ENCODE measurements at places on chromosomes 16 and 17.

- DNase-seq = peak; percentile 62
Observed at GRCh38 chr17:29155227-29155965, 24.8 kb downstream of the MYO18A start.

DNA sequence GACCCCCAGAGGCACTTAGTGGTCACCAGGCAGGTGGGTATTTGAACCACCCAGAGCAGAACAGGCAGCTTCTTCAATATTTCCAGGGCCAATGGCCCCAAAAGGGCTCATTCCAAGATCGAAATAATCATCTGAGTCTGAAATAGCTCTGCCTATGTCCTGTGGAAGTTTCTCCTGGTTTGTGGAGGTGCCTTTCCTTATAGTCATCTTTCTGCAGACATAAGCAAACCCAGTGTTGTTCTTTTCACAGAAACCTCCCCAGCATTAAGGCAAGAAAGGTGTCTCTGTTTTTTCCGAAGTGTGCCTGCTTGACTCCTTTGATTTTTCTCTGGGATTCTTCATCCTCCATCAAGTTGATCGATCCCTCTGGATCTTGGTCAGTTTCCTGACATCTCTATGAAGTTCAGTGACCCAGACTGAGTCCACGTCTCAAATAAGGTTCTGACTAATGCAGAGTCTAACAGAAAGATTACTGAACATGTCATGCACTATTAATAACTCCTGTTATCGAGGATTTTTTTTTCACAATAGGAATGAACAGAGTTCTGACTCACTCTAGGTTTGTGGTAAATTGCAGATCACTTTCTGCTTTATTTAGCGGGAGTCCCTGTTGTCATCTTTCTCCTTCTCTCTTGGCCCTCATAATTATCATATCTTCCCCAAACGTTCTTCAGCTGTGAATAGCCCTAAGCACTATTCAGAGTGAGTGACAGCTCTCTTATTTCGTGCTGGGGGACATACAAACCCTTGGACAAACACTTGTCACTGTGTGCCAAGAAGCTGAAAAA, 1.5 kb downstream of the LRRC3C start:
- peak; percentile 95 for DNase-seq

DNA sequence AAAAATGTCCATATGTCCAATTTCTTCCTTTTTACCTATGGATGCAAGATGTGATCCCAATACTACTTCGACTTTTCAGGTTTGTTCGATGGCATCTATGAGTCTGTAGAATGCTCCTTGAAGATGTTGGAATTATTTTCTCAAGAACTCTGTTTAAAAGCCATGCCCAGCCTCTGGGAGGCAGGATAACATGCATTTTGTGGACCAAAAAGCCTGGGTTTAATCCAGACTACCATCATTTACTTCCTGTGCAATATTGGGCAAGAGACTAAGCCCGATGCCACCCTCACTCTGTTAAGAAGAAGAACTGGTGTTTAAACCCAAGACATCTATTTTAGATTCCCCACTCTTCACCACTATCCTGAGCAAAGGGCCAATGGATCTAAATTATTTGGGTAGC, 42.8 kb upstream of the SALL1 start:
- no peak for DNase-seq

DNA sequence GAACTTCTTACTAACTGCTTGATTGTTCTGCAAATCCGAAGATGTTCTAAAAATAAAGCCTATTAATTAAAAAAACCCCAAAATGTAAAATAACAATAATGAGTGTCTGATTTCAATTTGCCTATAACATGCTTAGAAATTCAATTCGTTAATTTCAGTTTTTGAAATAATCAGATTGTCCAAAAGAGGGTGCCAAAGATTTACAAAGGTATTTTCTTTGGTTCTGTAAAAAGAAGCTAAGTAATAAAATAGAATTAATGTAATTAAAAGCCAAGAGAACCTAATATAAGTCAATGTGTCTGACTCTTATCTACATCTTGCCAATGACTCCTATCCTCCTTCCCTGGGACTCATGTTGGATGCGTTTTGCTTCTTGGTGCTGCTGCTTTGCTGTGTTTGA, 75.0 kb upstream of the CPHXL start:
- DNase-seq = peak; percentile 9

DNA sequence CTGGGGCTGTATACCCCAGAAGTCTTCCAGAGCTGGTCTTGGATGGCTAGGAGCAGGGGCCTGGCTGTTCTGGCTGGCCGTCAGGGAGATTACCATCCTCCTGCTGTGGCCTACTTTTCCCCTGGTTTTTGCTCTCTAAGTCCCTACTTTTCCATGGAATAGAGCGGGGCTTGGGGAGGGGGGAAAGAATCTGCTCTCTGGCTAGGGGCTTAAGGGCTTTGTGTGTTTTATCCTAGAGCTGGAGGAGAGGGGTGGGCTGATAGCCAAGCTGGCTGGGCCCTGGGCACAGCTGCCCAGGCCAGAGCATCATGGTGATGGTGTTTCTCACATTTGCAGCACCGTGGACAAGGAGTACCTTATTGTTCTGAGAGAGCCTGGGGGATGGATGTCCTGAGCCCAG, 3.6 kb downstream of the NRN1L start:
- no peak for DNase-seq

DNA sequence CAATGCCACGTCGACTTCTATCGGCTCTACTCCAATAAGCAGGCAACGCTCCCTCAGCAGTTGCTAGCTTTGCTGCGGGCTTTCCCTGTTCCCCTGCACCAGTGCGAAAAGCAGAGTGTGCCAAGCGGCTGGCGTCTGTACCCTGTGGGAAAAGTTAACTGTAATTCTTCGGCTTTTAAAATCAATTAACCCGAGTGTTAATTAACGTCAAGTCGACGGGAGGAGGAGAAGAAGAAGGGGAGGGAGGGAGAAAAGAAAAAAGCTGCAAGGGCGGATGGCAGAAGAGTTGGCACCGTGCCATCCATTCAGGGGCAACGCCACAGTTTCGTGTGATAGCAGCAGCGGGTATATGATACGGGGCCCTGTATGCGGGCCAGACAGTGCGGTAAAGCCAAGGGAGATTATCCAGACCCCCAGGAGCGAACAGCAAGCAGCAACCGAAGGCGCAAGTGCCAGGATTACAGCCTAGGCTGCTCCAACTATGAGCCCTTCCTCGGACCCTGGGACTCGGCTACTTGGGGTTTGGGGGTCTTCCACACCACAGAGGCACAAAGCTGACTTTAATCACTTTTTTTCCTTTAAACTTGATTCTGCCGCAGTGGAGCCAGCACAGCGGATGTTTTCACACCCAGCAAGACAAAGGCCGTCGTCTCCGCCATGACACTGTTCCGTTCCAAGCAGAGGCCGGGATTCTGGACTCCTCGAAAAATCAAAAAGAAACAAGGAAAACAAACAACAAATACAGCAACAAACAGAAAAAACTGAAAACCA, 253.8 kb upstream of the PMFBP1 start:
- DNase-seq = no peak

DNA sequence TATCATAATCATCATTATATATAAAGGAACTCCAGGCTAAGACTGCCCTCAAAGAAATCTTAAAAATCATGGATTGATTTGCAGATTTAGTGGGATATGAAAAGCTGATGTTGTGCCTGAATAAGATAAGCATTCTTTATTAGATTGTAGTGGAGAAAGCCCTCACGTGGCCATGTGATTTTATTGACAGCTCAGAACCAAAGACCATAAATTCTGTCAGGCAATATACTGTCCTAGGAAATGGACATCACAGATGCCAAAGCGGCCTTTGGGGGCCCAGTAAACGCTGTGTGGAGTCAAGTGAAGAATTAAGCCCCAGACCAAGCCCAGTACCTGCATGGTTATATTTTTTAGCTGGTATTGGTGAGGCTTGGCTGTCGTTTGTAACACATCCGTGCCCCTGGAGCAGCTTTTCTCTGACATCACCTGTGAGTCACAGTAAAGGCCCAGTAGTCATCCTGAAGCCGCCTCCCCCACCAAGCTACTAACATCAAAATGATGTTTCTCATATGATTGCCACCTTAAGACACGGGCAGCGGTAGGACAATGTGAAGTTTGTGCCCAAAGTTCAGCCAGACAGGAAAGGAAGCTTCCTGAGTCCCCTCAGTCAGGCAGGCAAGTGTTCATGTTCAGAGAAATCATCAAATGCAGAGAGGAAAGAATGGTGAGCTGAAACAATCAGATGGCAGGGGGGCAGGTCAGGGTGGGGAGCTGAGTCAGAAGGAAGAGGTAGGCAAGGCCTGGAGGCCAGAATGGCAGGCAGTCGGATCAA, 209.4 kb downstream of the IRX3 start:
- peak; percentile 70 for DNase-seq

- peak; percentile 79 for DNase-seq
Observed at GRCh38 chr17:57535249-57535966, 209.7 kb downstream of the CCDC182 start.

Data from amniotic epithelial cell (primary cell).